ENCODE measurements at places on chromosomes 1 and 21.

GRCh38 chr1:183882335-183883167 is 77.6 kb downstream of the RGL1 start:
- DNase-seq = no peak

- no peak for DNase-seq
Observed at GRCh38 chr1:53196017-53196484, 573 bp upstream of the CPT2 start.

GRCh38 chr1:165560883-165561656 is 17.3 kb downstream of the LRRC52 start:
- no peak for DNase-seq

GRCh38 chr1:38076455-38076854 is 29.9 kb upstream of the POU3F1 start:
- DNase-seq = no peak

GRCh38 chr1:237712586-237713157 is 178.1 kb downstream of the ZP4 start:
- no peak for DNase-seq

GRCh38 chr1:150259217-150259616 is 1.6 kb downstream of the CA14 start:
- DNase-seq = no peak

GRCh38 chr1:116574581-116575291 is 3.9 kb upstream of the CD58 start:
- DNase-seq = peak; percentile 75

GRCh38 chr1:204883405-204883804 is 12.7 kb downstream of the NFASC start:
- no peak for DNase-seq

GRCh38 chr1:181134543-181135436 is 46.3 kb downstream of the IER5 start:
- peak; percentile 80 for DNase-seq

DNA sequence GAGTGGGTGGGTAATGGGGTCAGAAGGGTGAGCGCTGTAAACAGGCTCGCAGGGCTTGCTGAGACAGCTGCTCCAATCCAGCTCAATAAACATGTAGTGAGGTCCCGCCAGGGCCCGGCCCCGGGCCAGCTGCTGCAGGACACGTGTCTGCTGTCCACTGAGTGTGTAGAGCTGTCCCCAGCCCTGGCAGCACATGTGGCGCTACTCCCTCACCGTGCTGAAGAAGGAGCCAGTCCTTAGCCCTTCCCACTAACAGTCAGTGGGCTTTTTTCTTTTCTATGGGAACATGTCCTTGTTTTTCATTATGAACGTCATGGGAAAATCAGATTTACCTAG is 78.9 kb upstream of the C1orf174 start:
- no peak for DNase-seq

DNA sequence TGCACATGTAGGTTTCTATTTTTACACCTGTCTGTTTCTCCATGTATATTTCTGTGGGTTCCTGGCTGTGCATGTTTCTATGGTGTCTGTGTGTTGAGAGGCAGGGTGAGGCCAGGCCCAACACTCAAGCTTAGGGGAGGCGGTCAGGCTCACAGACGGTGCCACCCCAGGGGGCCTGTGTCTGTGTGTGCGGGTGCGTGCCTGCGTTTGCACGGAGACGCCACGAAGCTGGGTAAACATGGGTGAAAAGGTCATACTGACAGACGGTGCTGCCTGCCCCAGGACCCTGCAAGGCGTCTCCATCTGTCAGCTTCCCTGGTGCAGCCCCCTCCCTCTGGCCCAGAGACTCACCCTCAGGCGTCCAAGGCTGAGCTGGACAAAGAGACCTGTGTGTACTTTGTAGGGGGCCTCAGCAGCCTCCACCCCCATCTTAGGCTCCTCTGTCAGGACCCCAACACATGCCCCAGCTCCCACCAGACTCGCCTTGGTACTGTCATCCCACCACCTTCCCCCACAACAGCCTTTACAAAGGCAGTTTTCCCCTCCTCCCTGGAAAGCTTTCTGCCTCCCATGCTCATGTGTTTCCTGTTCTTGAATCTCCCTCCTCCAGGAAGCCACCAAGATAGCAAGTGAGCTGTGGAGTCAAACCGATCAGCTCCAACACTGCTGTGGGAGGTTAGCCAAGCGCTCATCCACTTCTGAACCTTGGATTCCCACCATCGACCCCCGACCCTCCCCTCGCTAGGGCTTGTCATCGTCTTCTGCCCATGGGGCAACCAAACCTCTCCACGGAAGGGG is 34.1 kb downstream of the PTPRF start:
- no peak for DNase-seq

GRCh38 chr1:193358419-193358818 is 172.0 kb upstream of the B3GALT2 start:
- no peak for DNase-seq

GRCh38 chr1:110070282-110070669 is 196 bp downstream of the ALX3 start:
- DNase-seq = no peak

DNA sequence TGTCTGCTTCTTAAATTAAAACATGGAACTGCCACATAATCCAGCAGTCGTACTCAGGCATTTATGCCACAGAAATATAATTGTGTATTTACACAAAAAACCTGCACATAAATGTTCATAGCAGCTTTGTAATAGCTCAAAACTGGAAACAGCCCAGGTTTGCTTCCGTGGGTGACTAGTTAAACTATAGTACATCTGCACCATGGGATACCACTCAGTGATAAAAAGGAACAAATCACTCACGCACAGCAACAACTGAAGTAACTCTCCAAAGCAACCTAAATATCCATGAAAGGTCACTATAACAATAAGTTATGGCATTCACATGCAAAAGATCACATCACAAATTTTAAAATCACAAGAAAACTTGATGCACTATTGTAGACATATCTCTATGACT is 64.4 kb downstream of the KCNT2 start:
- no peak for DNase-seq

DNA sequence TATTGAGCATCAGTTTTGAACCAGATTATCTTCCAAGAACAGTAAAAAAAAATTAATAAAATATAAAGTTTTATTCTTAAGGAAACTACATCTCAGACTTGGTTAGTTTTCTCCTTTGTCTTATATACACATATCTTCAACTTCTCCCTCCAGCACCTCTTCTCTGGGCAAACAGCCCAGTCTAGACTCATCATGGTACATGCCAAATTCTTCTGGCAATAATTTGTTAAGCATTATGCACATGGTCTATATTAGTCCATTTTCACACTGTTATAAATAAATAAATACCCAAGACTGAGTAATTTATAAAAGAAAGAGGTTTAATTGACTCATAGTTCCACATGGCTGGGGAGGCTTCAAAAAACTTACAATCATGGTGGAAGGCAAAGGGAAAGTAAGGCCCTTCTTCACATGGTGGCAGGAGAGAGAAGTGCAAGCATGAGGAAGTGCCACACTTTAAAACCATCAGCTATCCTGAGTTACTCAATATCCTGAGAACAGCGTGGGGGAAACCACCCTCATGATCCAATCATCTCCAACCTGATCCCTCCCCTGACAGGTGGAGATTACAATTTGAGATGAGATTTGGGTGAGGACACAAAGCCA is 108.7 kb upstream of the RNPC3 start:
- DNase-seq = no peak

Measured in erythroblast (primary cell).